ENCODE measurements at places on chromosomes 2 and 18.

DNA sequence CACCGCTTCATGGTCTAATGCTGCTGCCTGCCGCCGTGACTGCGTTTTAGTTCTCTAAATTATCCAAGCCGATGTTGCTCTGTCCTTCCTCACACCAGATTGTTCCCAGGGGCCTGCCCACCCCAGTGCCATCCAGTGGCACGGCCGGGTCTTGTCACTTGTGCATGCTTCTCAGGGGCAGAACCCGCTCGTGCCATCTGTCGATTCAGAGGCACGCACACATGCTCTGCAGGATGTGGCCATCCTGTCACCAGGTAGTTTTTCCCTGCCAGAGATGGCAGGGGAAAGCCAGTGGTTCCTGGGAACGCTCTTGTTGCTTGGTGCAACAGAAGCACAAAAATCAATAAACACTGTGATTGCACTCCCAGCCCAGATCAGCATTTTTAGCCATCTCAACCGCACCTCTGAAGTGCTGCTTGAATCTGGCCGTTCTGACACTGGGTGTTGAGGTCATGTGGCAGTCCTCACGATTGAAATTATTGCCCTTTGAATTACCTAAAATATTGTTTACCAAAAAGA lies 119.6 kb upstream of the BOD1L2 start:
- no peak for DNase-seq

DNA sequence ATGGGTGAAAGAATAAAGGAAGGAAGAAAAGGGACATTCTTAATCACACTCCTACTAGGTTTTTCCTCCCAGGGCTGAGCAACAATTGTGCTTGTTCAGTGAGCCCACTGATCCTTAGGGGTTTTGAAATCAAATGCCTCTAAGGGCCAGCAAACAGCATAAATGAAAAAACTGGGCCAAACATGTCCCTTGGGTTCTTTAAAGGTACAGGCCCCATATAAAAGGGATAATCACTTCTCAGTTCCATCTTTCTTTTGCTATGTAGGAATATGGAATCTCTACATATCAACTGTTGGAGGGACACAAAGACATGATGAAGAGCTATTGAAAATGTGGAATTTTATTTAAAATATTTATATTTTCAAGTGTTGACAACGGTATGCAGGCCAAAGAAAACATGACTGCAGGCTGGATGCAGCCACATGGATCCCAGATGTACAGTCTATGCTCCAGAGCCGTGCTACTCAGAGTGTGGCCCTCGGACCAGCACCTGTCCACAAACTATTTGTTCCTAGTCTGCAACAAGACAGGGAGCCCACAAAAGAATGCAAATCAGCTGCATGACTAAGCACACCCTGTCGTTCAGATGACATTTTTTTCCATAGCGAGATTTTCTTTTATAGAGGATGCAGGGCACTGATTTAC lies 110.0 kb downstream of the CDH20 start:
- no peak for DNase-seq

DNA sequence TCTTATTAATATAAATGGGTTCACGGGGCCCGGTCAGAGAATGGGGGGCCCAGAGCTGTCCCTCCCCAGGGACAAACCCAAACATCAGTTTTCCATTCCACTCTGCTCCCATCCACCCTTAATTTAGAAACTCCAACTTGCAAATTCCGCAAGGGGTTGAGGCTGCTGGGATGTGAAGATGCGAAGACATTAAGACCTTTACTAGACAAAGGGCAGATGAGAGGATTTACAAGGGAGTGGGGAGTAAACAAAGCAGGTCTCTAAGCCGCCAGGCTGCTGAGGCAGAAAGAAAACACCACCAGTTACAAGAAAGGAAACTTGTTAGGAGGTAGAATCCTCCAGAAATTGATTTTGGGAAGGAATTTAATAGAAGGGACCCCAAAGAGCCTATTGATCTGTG lies 33.1 kb downstream of the MARCO start:
- DNase-seq = no peak

DNA sequence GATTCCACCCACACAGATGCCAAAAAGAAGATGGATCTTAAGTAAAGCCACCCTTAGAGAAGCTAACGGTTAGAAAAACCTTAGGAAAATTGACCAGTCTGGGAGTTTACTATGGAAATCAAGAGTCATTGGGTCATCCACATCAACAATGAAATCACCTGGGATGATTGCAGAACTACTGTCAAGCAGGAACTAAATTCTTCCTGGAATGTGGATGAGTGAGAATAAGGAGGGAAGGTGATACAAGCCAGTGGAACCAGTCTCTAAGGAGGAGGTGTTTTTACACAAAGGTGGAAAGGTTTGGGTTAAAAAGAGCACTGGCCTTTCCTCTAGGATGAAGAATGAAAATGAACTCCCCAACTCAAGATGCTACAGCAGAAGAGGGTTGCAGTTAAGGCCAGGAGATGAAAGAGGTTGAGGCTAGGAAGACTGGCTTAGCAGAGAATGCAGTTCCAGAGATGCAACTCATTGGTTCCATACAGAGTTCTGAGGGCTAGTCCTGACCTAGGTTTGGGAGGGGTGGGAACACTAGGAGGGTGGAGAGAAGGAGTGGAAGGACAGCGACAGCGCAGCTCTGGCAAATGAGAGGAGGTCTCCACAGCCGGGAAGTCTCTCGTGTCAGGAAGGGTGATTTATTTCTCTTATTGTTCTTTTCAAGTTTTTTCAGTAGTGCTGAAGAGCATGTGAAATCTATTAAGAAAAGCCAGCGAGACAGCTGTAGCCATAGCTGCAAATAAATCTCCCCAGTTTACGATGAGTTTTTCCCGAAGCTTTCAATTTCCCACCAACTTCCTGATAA lies 27.7 kb upstream of the KDM3A start:
- DNase-seq = no peak

DNA sequence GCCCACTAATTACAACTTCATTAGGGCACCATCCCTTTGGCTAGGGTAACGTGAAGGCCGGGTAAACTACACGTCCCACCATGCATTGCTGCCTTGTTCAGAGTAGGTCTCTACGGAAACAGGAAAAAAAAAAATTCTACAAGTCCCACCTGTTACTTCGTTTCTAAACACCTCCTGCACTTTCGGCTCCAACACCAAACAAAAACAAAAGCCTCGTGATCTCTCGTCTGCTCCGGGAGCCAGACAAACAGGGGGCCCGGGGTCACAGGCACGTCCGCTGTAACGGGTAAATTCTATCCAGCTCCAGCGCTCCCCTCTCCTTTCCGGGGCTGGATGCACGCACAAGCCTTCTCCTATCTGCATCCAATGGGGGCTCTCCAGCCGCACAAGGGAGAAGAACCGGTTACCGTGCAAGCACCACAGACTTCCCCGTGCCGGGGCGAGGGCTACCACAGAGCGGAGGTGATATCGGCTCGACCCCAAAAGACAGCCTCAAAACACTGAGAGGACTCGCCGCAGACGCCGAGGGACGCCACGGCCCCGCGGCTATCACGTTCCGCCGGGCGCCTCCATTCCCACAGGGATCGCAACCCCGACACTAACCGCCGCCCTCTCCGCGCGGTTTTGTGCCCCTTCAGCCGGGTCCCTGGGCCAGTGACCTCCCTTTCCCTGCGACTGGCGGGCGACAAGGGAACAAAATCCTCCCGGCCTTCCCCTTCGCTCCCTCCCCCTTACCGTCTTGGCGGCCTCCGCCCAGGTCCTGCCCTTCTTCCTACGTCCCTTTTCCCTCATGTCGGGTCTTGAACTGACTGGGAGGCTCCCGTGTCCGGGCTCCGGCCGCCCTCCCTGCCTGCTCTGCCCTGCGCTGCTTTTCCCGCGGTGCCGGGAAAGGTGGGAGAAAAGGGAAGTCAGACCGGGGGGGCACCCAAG lies 591 bp downstream of the ASXL2 start:
- DNase-seq = peak; percentile 30

DNA sequence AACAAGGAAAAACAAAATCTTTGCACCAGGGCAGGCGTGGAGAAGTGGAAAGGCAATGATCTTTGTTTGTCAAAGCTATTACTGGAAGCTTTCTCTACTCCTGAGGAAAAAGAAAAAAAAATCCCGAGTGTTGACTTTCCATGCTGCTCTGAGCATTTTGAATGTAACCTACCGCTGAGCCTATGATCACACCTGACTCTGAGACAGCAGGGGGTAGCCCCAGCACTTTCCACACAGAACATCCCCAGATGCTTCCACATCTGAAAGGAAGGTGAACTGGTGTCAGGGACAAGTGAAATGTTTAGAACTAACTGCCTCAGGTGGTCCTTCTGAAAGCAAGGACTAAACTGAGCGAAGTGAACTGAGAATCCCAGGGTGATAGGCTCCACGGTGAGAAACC lies 1315.1 kb upstream of the DDX18 start:
- no peak for DNase-seq

DNA sequence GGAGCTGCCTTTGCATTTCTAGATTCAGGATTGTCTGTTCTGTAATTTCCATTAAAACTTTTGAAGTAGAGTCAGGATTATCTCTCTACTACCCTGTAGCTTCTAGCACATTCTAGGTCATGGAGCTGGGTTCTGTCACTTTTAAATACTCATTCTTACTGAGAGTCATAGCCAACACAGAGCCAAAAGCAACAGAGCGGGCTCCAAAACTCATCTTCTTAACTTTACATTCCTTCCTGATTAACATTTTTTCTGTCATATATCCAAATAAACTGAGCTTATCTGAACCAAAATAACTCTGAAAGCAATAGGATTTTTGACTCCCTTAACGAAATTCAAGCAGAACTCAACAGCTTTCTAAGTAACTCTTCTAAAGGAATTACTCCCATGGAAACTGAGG lies 12.9 kb downstream of the PREPL start:
- DNase-seq = no peak

DNA sequence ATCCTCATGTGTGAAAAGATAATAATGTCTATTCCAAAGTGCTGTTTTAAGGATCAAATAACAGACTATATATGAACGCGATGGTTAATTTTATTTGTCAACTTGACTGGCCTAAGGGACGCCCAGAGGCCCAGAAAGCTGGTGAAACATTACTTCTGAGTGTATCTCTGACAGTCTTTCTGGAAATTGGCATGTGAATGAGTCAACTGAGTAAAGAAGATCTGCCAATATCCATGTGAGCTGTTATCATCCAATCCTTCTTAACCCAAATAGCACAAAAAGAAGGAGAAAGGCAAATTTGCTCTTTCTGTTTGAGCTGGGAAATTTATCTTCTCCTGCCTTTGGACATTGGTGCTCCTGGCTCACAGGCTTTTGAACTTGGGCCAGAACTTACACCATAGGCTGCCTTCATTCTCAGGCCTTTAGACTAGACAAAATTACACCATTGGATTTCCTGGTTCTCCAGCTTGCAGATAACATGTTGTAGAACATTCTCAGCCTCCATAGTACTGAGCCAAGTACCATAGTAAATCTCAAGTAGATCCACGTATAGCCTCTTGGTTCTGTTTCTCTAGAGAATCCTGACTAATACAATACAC lies 114.7 kb upstream of the DOCK10 start:
- no peak for DNase-seq

GRCh38 chr2:44778671-44779476 lies 162.6 kb upstream of the SIX3 start:
- DNase-seq = no peak

DNA sequence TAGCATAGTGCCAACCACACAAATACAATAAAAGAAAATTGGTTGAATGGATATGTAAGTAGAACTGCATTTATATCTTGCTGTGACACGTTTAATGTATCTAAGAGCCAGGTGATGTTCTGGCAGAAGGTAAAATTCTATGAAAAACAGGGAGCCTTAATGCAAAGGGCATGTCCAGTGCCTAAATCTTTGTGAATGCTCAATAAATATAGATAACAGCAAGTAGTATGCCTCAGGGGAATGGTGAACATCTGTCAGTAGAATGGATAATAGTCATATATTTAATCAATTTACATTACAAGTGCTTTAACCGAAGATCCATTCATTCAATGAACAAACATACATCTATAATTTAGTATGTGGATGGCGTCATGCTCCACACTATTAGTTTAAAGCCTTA lies 43.7 kb upstream of the NYAP2 start:
- DNase-seq = peak; percentile 85
